ENCODE measurements at places on chromosomes 2 and 18.
A peak's percentile ranks its signal among the peaks of the same experiment; 100 is the strongest.

GRCh38 chr2:12303181-12304030, 413.3 kb upstream of the TRIB2 start:
- no peak for DNase-seq

- DNase-seq: no peak
Measured at GRCh38 chr2:70992945-70993853, 1.5 kb downstream of the TEX261 start.

GRCh38 chr2:126686286-126686685, 30.3 kb downstream of the GYPC start:
- no peak for DNase-seq

GRCh38 chr18:58532972-58533371, 95.9 kb downstream of the ALPK2 start:
- DNase-seq: no peak

DNA sequence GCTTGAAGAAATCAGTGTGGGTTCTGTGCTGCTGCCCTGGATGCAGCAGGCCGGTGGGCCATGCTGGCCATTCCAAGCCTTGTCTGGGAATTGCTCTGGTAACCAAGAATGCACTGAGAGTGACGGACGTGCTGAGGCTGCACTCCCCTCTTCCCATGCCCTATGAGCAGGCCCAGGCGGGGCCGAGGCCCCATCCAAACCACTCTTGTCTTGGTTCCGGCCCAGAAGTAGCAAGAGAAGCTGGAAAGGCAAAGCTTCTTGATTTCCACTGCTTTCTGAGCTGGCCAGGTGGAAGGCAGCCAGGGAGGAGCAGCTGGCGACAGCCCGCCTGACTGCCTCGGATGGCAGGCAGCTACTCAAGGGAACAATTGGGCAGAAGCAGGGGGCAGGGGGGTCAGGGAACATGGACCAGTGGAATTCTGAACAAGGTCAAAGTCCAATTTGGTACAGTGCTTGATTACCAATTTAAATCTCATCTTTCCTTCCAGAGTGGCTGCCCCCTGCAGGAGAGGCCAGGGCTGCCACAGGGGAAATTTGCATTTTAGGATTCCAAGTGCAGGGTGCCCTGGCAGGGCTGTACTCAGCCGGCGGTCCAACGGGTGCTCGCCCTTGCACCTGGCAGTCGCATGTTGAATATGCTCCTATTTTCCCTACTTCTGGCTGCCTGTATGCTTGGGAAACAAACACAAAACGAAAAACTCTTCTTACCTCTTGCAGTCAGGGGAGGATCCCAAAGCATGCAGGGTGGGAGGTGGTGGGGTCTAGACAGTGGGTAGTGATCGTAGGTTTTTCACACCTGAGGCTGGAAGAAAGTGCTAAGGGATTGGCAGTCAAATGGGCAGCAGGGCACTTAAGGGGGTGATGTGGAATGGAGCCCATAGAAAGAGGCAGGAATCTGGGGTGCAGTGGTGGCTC, 67.3 kb downstream of the LIPG start:
- no peak for DNase-seq

DNA sequence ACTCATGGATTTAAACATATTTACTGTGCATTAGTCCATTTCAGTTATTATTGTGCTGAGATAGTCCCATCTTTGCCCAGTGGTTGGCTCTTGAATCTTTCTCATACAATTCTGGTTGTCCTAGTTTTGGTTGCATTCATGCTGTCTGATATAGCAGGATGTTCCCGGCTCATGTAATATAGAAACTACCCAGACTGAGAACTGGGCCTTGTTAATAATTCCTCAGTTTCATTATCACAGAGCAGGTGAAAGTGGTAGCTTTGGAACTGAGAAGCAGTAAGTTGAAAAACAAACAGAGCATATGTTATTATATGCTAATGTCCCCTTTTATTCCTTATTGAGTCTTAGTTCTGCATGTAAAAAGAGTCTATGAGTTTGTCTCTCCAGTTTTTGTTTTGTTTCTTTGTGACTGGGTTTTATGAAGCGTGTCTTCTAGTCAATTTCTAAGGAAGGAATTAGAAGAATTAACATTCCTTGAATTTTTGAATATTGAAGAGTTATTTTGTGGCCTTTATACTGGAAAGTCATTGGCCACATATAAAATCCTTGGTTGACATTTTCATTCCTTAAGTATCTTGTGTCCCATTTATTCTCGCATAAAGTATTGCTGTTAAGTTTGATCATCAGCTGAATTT, 43.3 kb downstream of the EIF5B start:
- DNase-seq: no peak

DNA sequence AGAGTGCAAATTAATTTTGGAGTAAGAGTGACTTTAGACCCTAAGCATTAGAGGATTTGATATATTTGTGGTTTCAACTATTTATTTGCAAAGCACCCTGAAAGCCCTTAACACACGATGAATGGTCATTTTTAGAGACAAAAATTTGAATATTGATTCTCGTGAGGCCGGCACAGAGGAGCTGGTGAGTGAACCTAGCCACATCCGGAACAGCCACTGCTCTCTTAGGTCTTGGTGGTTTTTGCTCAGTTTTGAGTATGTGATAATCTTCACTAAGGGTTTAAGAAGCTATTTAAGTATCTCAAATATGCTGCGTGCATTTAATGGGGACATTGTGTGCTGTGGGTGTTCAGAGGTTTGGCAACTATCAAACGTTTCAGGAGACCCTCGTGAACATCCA, 204.8 kb downstream of the TSN start:
- no peak for DNase-seq

- DNase-seq: no peak
Measured at GRCh38 chr2:16755442-16755841, 89.8 kb upstream of the CYRIA start.

DNA sequence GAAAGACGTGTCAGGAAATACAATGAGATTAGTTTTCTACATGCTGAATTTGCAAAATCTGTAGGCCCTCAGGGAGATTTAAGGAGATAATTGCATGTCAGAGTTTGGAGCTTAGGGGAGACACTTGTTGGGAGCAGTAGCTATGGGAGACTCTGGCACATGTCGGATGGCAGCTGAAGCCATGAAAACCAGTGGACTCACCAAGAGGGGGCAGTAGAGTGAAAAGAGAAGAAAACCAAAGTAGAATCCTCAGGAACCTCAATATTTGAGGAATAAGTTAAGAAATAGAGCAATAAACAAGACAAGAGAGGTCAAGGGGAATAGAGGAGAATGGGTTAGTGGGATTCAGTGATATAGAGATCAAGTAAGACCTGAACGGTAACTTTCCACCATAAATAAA, 24.8 kb downstream of the RUFY4 start:
- DNase-seq: no peak

GRCh38 chr2:192604295-192604694, 409.6 kb upstream of the TMEFF2 start:
- DNase-seq: no peak

- DNase-seq: no peak
Measured at GRCh38 chr2:164655336-164655735, 34.1 kb upstream of the GRB14 start.

GRCh38 chr2:202186641-202187202, 51.7 kb downstream of the SUMO1 start:
- DNase-seq: no peak

DNA sequence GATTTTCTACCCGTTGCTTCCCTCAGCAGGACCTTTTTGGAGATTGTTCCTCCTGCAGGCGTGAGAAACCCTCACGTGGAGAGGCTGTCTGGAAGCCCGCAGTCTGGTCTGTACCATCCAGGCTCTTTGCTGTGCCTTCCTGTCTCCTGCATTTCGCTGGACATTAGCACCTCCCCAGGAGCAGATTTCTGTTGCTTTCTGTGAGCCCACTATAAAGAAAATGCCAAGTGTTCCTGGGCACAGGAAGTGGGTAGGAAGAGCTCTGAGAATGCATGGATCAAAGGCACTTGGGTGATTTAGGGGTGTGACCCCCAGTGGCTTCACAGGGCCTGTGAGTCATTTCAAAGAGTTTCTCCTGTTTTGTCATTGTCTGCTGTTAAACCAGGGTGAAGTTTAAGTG, 27.3 kb downstream of the SPTBN1 start:
- DNase-seq: no peak

- no peak for DNase-seq
Measured at GRCh38 chr2:221779614-221780067, 207.5 kb upstream of the EPHA4 start.

- DNase-seq: no peak
Measured at GRCh38 chr2:239321596-239322415, 79.0 kb downstream of the HDAC4 start.

- DNase-seq: no peak
Measured at GRCh38 chr2:32977228-32977758, 30.5 kb downstream of the LTBP1 start.

DNA sequence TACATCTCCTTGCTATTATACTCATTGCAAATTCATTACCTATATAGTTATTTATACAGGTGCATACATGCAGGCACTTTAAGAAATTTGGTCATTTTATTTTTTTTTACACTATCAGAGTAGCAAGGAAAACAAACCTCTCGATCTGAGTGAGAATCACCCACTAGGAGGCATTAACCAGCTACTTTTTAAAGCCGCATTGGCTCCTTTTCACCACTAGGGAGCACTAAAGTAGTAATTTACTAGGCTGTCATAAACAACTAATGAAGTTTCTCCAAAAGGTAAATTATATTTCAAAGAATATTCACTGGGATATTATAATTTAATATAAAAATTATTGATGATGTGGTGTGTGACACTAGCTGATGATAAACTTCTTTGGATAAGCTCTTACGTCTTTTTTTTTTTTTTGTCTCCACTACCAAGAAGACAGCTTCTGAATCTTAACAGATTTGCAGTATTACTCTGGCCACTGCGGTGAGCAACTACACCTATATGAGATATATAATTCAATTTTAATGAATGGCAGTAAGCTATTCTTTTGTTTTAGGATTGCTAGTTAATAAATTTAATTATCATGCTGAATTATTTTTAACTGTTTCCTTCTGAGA, 101.9 kb downstream of the NOL4 start:
- DNase-seq: peak; percentile 18

GRCh38 chr2:65652066-65652465, 219.7 kb upstream of the SPRED2 start:
- no peak for DNase-seq

- DNase-seq: peak; percentile 16
Measured at GRCh38 chr18:75478996-75479880, 51.7 kb upstream of the SMIM21 start.
